ENCODE measurements at places on chromosomes 12 and 14.

GRCh38 chr12:101653030-101653429 lies 44.4 kb upstream of the CHPT1 start:
- no peak for DNase-seq

- no peak for DNase-seq
These were observed 33.3 kb downstream of the KCNK13 start for GRCh38 chr14:90095096-90095495.

- peak; percentile 45 for DNase-seq
These were observed 15.3 kb upstream of the ADSS1 start for GRCh38 chr14:104708606-104709268.

DNA sequence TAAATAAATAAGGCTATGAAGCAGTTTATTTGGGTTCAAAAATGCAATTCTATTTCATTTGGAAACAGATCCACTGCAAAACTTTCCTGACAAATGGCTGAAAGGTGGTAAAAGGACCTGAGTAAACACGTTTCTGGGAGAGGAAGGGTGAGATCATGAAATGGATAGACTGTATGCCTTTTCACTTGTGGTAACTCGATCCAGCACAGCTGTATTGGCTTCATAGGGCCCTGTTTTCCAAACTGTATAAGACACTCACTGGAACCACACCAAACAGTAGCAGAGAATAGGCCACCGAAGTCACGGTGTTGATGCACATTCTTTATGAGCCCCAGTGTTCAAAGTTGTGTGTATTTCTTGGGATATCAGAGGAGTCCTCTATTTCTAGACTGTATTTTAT lies 325.2 kb upstream of the DIO2 start:
- no peak for DNase-seq

DNA sequence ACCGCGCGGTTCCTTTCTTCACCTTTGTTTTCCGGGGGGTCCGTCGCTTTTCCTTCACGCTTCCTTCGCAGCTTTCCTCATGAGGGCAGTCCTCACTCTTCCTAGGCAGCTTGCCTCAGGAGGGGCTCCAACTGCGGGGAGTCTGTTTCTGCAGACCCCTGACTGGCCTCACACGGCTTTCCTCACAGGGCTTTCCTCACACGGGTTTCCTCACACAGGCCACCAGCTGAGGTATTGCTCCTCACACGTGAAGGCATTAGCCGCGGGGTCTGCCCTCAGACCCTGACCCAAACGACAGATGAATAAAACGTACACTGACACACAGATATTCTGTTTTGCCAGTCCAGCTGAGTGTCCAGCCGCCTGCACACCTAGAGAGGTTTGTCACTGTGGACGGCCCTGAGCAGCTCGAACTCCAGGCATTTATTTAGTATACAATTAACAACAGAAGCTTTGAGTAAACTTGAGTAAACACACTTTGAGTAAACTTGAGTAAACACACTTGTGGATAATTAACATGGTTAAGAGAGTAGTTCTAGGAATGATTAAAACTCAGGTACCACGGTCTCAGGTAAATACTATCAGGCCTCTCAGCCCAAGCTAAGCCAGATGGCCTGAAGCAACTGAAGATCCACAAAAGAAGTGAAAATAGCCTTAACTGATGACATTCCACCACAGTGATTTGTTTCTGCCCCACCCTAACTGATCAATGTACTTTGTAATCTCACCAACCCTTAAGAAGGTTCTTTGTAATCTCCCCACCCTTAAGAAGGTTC lies 16.1 kb upstream of the LYZ start:
- no peak for DNase-seq

DNA sequence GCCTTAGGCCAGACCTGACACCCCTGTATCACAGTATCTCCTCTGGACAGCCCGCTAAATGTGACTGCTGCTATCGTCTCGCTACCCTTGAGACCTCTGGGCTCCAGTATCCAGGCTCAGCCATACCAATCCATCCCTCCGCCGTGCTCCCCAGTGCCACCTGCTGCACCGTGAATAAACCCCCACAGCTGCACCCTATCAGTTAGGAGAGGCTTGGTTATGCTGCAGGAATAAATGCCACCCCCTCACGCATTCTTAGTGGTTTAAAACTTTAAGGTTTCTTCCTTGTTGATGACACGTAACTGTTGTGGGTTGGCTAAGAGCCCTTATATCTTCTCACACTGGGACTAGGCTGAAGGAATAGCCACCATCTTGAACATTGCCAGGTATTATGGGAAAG lies 12.1 kb downstream of the CCDC63 start:
- DNase-seq: no peak

- no peak for DNase-seq
These were observed 92.0 kb downstream of the NCOR2 start for GRCh38 chr12:124475295-124476010.

DNA sequence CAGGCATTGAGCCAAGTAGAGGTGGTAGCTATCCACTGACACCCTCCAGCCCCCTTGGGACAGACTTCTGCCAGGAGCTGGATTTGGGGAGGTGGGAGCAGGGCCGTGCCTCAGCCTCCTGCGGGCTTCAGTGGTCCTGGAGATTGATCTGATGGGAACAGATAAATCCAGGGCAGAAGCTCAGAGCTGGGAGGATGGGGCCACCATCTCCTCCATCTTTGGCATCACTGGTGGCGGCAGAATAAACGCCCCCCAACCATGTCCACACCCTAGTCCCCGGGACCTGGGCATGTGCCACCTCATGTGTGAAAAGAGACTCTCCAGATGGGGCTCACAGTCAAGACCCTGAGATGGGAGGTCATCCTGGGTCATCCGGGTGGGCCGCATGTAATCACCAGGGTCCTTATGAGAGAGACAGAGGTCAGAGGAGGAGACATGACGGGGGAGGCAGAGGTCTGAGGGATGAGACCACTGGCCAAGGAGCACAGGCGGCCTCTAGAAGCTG lies 209.6 kb upstream of the RTL1 start:
- no peak for DNase-seq

GRCh38 chr12:124015494-124016461 lies 42.8 kb downstream of the ZNF664 start:
- no peak for DNase-seq

GRCh38 chr12:40226705-40227104 lies 1.9 kb downstream of the LRRK2 start:
- no peak for DNase-seq

DNA sequence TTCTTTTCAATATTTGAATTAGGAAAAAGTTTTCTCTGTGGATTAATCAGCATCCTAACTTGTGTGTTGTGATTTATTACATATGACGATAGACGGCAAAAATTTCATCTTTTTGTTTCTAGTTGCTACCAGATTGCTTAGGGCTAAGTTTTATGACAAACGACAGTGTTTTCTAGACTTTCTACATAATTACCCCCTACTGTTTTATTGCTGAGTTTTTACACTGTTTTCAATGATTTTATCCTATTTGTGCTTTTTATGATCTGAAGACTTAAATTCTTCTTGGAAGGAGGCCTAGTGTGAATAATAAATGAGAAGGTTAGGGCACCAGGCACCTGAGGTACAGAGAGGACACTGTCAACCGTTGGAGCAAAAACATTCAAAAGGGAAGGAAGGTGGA lies 88.1 kb downstream of the TXNDC16 start:
- no peak for DNase-seq

- no peak for DNase-seq
These were observed 37.4 kb downstream of the EPS8 start for GRCh38 chr12:15751741-15752140.

DNA sequence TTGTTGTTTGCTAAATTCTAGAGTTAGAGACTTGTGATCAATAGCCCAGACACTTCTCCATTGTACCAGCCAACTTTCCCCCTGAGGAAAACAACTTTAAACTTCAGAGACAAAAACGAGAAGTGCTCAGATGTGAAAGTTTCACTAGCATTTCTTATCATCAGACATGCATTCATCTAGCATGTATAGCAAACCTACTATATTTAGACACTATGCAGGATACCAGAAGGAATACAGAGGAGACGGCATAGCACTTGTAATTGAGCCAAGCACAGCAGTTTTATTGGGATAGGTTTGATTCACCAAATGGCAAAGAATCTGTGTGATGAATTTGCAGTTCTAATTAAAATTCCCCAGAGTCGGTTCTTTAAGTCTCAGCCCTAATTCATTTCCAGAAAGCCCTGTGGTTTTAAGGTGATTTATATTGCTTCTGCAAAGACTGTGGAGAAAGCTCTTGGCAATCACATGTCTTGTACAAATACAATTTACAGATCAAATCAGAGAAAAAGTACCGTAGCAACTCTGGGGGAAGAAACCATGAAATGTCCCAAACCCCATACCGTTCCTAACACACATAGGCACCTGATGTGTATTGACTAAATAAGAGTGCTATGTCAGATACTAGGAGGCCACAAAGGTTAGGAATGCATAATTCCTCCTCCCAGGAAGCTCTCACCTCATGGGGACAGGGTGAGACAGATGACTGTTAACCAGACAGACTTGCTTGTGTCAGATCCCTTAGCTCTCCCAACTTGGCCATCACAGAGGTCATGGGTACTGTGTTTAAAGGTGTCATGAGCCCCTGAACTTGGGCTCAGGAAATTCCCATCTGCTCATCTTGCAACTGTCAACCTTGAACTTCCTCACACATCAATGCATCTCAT lies 69.6 kb upstream of the KRAS start:
- DNase-seq: no peak

DNA sequence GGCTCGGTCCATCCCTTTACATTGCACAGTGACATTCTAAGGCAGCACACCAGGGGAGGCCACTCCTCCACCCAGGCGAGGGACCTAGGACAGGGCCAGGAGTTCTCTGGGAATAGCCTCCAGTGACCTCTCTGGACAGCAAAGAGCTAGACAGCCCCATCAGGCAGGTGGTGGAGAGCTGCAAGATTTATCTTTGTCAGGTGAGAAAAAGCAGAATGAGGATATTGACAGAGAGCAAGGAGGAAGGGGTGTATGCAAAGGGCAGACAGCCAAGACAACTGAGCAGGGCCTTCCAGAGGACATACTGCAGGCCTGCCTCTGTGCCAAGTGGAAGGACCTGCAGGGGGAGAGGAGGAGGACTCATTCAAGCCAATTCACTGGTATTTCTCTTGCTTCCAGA lies 112.4 kb upstream of the MAX start:
- DNase-seq: no peak

DNA sequence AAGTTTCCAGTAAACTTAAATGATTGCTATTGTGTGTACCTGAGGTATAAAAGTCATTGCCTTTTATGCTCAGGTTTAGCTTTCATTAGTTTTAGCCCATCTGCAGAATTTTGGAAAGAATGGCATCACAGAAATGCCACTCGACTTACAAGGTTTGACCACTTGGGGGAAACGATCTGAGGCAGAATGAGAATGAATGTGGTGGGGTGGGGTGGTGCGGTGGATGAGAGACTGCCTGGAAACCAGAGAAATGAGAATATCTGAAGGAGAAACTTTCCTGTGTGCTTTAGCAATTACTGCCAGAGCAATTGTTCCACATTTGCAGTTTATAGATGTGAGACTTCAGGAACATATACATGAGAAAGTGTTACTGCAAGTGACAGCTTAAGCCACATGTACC lies 225.4 kb upstream of the PDE3A start:
- no peak for DNase-seq

- DNase-seq: no peak
These were observed 43.2 kb upstream of the BMAL2 start for GRCh38 chr12:27289414-27289813.

GRCh38 chr14:99681101-99681831 lies 2.8 kb upstream of the CYP46A1 start:
- DNase-seq: no peak

GRCh38 chr12:1533602-1534304 lies 60.6 kb downstream of the FBXL14 start:
- no peak for DNase-seq

DNA sequence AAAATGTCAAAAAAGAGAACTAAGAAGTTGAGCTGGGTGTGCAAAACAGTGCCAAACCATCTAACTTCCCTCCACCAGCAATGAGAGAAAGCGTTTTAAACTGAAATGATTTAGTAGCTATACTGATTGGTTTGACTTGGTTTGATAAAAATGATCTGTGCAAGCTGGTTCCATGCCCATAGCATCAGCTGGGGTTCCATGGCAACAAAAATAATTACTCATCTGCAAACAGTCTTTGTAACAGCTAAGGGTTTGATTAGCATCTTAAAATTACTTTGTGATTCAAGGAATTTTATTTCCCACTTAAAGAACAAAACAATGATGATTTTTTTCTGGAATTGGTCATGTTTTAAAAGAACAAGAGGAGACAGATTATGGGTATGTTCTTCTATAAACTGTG lies 15.0 kb upstream of the BICD1 start:
- no peak for DNase-seq

DNA sequence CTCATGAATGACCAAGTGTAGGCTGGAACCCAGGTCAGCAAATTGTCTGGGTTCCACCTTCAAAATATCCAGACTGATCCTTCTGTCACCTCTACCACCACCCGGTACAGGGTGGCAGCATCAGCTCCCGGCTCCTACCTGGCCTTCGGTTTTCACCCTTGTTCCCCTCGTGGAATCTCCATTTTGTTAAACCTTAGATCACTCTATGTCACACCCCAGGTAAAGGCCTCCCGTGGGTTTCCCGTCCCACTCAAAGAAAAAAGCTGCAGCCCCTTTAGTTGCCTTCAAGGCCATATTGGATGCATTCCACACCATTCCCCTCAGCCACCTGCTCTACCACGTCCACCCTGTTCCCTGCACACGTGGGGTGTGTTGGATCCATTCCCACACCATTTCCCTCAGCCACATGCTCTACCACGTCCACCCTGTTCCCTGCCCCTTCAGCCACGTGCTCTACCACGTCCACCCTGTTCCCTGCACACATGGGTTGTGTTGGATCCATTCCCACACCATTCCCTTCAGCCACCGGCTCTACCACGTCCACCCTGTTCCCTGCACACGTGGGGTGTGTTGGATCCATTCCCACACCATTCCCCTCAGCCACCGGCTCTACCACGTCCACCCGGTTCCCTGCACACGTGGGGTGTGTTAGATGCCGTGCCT lies 23.8 kb downstream of the SLC6A13 start:
- no peak for DNase-seq

DNA sequence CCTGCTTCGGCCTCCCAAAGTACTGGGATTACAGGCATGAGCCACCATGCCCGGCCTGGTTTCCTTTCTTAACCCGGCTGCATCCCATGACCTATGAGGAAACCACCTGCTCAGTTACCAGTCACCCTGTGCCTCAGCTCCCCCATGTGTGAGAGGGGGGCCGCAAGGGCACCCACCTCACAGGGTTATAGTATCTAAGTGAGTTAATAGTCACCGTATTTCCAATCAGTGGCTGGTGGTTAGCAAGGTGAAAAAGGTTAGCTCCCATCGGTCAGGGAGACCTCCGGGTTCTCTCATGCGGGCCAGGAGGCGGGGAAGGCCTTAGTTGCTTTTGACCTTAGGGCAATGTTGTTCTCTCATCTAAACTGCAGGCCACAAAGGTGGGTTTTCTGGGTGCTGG lies 6.7 kb downstream of the LRP1 start:
- DNase-seq: no peak

DNA sequence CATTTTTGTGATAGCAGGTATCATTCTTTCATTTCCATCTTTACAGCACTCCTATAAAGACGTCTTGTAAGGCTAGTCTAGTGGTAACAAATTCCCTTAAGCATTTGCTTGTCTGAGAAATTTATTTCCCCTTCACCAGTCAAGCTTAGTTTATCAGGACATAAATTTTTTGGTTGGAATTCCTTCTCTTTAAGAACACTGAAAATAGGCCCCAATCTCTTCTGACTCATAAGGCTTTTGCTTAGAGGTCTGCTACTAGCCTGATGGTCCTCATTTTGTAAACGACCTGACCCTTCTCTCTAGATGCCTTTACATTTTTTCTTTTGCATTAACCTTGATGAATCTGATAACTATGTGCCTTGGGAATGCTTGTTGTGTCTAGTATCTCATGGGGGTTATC lies 20.3 kb downstream of the OLR1 start:
- DNase-seq: no peak
